ENCODE measurements at places on chromosomes 4 and X.

- DNase-seq, result no peak
These were observed 549.0 kb upstream of the MAGEB2 start for GRCh38 chrX:29666366-29666765.

GRCh38 chrX:54246866-54247265, 63.8 kb upstream of the FAM120C start:
- DNase-seq, result no peak

GRCh38 chr4:13590766-13591165, 36.8 kb downstream of the BOD1L1 start:
- no peak for DNase-seq

GRCh38 chrX:97740886-97741285, 857.2 kb downstream of the RPA4 start:
- DNase-seq, result no peak

- DNase-seq, result peak; percentile 91
These were observed at the start of gene CYP2U1 for GRCh38 chr4:107930821-107931774. TSS of gene CYP2U1 (plus strand) at chr4:107931549. CDS start at chr4:107931644, 95 bp downstream.

GRCh38 chr4:160848901-160849760, 1314.7 kb downstream of the FSTL5 start:
- DNase-seq, result no peak

- DNase-seq, result no peak
These were observed 20.6 kb downstream of the DCHS2 start for GRCh38 chr4:154471032-154471431.

DNA sequence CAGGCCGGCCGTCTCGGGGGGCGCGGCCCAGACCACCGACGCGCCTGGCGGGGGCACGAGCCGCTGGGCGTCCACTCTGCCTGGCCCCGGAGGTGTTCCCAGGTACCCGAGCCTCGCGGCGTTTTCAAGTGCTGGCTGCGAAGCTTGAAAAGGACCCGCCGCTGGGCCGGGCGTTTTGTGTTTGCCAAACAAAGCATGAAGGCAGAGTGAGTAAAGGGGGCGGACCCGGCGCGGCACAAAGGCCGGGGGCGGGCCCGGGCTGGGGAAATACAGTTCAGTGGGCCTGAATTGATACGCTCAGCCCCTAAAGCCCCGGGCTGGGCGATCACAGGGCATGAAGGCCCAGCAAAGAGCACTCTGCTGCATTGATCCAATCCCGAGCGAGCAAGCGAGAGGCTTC, 65.4 kb downstream of the SOX3 start:
- DNase-seq, result no peak

DNA sequence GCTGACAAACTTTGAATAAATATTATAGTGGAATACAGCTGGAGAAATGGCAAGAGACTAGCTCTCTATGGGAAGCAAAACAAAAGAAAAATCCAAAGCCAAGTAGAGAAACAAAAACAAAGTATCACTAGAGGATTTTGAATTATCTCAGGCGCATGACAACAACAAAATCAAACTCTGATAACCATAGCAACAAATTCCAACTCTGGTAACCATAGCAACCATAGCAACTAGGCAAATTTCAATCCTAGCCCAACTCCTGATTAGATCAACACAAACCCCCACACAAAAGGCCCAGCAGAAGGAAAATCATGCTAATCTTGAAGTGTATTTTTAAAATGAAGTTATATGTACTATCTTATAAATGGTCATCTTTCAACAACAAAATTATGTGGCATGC, 98.4 kb upstream of the MAGEE2 start:
- no peak for DNase-seq

GRCh38 chr4:75673959-75674328, 733 bp upstream of the G3BP2 start:
- DNase-seq, result no peak

DNA sequence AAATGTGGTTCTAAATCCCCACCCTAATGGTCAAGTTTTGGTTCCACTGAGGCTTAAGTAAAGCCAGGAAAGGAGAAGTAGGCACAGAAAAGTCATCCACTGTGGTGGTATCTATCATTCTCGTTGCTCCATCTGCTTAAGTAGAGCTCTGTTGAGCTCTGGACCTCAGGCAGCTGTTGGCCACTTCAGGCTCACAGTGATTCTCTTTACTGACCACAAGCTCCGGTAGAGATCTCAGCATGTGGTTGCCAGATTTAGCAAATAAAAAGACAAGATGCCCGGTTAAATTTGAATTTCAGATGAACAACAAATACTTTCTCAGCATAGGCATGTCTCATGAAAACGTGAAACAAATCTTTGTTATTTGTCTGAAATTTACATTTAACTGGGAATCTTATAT, 132.3 kb upstream of the PTCHD1 start:
- DNase-seq, result no peak

DNA sequence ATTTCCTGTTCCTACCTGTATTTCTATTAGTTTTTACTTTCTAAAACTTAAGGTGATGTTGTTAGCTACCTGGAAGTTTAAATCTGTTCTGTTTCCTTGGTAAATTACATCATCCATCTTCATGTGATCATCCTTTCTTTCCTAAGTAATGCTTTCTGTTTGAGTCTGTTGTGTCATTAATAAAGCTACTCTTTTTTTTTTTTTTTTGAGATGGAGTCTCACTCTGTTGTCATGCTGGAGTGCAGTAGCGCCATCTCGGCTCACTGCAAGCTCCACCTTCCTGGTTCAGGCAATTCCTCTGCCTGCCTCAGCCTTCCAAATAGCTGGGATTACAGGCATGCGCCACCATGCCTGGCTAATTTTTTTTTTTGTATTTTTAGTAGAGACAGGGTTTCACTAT, 73.3 kb downstream of the FIP1L1 start:
- DNase-seq, result no peak

GRCh38 chr4:24166501-24166900, 276.7 kb upstream of the PPARGC1A start:
- DNase-seq, result no peak

- peak; percentile 77 for DNase-seq
These were observed 11.2 kb upstream of the PDGFRA start for GRCh38 chr4:54217642-54218495.

- DNase-seq, result no peak
These were observed 2.1 kb downstream of the SEL1L3 start for GRCh38 chr4:25860586-25861279.

GRCh38 chr4:10342866-10343265, 114.4 kb downstream of the ZNF518B start:
- DNase-seq, result no peak

- no peak for DNase-seq
These were observed 54.8 kb downstream of the ENOPH1 start for GRCh38 chr4:82484996-82485783.

DNA sequence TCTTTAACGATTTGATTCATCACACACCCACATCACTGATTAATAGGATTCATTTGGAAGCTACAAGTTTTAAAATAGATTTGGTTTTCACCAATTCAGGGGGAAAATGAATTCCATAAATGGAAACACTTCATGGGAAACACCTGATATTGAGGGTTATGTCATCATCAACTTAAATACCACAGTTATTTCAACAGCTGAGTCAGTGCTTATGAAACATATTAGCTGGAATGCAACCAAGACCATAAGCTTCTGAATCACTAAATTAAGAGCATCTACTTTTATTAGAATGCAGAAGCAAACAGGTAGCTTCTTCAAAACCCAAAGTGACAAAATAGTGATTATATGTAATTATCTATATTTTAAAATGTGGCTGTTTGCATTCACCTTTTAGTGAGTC, 207.8 kb upstream of the DCAF8L1 start:
- DNase-seq, result no peak

DNA sequence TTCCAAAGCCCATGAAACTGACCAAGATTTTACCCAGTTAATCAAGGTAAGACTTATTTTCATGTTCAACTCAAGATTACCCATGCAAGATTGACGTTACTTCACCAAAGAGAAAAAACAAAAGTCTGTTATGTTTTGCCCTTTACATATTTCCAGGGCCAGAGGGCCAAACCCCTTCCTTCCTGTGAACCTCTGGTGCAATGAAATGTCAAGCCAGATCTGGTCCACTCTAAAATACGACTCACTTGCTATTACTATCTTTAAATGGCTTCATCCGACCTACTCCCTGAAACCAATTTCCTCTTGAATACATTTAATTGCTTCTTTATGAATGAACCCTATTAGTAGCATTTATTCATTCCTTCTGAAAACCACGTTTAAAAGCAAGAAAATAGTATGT, 33.0 kb downstream of the TSPAN5 start:
- DNase-seq, result no peak

GRCh38 chrX:24259544-24260240, 54.2 kb downstream of the SUPT20HL2 start:
- DNase-seq, result peak; percentile 13

GRCh38 chr4:152778656-152779512, 646 bp downstream of the TIGD4 start:
- DNase-seq, result peak; percentile 34

GRCh38 chr4:134465417-134465816, 263.8 kb upstream of the PABPC4L start:
- DNase-seq, result no peak

DNA sequence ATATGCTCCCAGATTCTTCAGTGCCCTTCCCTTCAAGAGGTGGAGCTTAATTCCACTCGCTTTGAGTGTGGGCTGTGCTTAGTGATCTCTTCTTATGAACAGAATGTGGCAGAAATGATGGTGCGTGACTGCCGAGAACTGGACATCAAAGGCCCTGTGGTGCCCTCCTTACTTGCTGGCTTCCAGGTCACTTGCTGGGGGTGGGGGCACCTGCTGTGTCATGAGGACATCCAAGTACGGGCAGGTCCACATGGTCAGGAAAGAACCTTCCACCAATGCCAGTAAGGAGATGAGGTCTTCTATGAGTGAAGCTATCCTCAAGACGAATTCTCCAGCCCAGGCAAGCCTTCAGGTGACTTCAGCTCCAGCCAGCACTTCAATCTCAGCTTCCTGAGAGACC, 95.8 kb downstream of the FAM53A start:
- DNase-seq, result no peak

DNA sequence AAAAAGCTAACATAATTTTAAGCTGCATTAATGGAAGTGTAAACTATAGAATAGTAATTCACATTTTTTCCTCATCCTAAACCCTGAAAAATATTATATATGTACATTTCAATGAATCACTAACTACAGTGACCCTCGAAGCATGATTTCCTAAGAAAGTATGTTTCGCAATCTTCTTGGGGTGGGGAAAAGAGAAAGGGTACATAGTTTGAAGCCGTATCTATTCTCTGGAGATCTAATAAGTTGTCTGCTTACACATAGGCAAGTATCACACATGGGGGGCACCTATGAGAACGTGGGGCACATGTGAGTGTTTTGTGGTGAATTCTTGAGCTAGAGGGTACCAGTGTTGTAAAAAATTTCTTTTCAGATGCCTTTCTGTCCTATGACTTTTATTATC, 71.2 kb downstream of the JADE1 start:
- no peak for DNase-seq

GRCh38 chrX:9436812-9437211, 28.0 kb upstream of the TBL1X start:
- no peak for DNase-seq

- no peak for DNase-seq
These were observed 307.9 kb downstream of the PDGFC start for GRCh38 chr4:156663663-156664062.

DNA sequence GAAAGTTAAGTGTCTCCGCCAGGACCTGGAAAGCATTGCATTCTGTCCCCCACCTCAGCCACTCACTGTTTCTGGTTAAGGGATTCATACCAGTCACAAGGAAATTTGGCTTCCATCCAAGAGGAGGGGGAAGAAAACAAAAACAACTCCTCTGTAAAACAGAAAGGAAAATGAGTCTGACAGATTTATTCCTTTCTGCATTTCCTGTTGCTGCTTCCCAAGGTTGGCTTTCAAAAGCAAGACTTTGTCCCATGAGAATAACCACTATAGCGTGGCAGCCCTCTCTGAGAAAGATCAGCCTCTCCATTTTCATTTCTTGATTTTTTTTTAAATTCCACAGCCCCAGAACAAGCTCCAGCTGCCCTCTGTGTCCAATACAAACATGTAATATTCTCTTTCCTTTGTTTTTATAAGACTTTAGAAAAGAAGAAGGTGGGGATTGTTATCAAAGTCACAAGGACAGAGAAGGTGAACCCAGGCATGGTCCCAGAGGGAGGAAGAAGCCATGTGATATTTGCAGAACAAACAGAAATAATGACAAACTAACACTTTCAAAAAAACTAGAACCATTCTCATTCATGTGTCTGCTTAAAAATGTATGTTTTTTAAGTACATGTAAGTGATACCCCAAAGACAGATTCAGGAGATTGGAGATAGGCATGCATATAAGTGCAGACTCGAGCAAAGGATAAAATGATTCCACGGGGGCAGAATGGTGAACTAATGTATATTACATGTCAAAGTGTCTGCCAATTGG, 90.7 kb upstream of the DCLK2 start:
- DNase-seq, result no peak

GRCh38 chr4:145453163-145453520, 28.5 kb upstream of the SMAD1 start:
- DNase-seq, result no peak

GRCh38 chr4:6049985-6050384, 31.8 kb upstream of the C4orf50 start:
- DNase-seq, result no peak

DNA sequence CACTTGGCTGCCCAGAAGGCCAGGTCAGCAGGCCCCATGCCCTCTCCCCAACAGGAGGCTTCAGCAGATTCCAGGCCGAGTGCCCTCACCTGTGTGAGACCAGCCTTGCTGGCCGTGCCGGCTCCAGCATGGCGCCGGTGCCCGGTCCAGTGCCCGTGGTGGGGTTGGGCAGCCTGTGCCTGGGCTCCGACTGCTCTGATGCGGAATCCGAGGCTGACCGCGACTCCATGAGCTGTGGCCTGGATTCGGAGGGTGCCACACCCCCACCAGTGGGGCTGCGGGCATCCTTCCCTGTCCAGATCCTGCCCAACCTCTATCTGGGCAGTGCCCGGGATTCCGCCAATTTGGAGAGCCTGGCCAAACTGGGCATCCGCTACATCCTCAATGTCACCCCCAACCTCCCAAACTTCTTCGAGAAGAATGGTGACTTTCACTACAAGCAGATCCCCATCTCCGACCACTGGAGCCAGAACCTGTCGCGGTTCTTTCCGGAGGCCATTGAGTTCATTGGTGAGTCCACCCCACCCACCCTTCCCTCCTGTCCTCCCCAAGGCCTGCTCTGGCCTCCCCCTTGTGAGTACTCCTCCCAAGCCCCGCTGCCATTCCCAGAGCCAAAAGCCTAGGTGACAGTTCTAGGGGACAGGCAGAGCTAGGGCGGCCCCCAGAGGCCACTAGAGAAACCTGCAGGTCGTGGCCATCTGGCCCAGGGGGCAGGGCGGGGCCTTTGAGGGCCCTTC, 2.3 kb downstream of the DUSP9 start:
- peak; percentile 87 for DNase-seq
